ENCODE measurements at places on chromosomes 4 and X.

DNA sequence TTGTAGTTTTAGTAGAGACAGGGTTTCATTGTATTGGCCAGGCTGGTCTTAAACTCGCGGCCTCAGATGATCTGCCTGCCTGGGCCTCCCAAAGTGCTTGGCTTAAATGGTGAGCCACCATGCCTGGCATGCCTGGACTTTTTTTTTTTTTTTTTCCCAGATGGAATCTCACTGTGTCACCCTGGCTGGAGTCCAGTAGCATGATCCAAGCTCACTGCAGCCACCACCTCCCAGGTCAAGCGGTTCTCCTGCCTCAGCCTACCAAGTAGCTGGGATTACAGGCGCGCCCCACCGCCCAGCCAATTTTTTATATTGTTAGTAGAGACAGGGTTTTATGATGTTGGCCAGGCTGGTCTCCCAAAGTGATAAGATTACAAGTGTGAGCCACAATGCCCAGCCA, 8.4 kb downstream of the UBE2K start:
- DNase-seq: no peak

GRCh38 chrX:44062840-44063239, 89.7 kb upstream of the NDP start:
- peak; percentile 2 for DNase-seq

- DNase-seq: peak; percentile 68
These were observed 89.8 kb upstream of the TNIP3 start for GRCh38 chr4:121253961-121254360.

- no peak for DNase-seq
These were observed 46.4 kb upstream of the SPRY1 start for GRCh38 chr4:123350191-123350544.

DNA sequence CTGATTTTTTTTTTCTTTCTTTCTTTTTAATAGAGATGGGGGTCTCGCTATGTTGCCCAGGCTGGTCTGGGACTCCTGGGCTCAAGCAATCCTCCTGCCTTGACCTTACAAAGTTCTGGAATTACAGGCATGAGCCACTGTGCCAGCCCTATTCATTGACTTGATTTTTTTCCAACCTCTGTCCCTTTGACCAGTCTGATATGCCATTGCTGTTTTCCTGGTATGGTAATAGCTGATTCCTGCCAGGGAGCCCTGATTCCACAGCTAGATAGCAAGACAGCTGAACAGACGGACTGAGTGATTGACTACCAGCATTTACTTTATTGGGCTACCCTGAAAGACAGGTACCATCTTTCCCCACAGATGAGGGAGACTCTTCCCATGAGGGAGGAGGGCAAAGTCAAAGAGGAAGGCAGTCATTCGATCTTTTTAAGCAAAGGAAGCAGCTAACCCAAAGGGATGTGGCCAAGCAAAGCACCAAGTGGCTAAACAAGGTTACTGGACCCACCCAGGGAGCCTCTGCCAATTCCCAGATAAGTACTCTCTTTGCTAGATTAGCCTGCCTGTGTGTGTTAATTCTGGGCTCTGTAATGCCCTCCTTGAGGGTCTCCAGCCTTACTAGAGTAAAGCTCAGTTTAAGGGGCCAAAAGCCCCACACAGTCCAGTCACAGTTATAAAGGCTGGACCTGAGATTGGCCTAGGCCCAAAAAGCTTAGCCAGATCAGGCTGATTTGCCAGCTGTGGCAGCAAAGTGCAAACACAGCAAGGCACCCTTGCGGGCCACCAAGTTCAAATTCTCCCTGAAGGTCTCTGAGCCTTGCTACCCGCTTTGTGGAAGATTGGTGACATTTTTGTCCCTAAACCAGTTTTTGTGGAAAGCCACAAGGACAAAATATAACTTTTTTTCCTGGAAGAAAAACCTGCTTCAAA, 192.4 kb upstream of the GPC4 start:
- no peak for DNase-seq

GRCh38 chrX:51975811-51976210, 82.4 kb downstream of the MAGED1 start:
- no peak for DNase-seq

- no peak for DNase-seq
These were observed 283.1 kb downstream of the HNRNPD start for GRCh38 chr4:82090717-82091116.

DNA sequence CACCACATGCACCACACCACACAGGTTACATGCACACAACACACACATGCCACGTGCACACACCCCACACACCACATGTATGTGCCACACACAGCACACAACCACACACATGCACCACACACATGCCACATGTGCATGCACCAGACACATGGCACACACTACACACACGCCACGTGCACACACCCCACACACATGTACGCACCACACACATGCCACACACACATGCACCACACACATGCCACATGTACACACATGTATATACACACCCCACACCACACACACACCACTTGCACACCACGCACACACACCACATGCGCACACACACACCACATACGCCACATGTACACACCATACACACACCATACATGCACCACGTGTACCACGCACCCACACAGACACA, 19.6 kb upstream of the MSANTD1 start:
- DNase-seq: no peak

- DNase-seq: no peak
These were observed 41.7 kb downstream of the VSIG4 start for GRCh38 chrX:65997978-65998717.

DNA sequence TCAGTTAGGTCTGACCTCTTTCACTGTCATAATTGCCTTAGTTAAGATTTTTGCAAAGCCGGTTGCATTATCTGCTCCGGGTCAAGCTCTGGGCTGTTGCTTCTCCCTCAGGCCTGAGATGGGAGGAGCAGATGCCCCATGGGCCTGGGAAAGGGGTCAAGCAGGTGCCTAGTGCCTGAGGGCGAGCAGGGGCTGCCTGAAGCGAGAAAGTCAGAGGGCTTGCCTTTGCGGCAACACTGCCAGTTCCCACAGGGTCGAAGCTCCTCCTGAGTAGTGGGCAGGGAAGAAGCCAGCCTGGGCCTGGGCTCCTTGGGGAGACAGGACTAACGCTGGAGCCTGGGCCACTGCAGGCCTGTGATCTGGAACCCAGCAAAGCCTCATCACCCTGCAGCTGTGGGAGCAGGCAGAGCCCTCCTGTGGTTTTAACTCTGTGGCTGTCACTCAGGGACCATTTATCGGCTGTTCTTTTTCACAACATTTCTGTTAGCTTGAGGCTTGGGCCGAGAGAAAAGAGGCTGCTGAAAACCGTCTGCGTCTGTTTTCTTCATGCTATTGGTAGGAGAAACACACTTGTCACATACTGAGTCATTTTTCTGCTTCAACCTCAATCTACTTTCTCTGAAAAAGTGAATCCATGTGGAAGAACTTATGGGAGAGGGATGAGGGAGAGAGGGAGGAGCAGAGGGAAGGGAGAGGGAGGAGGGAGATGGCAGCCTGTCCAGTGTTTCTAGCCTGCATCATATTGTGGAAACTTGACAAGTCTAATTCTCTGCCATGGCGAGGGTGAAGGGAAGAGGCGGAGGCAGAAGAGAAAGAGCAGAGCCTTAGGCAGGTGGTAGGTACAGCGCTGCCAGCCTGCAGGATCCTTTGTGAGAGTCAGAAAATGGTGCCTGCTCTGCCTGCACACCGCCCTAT, 68.4 kb downstream of the RHOH start:
- DNase-seq: peak; percentile 74

DNA sequence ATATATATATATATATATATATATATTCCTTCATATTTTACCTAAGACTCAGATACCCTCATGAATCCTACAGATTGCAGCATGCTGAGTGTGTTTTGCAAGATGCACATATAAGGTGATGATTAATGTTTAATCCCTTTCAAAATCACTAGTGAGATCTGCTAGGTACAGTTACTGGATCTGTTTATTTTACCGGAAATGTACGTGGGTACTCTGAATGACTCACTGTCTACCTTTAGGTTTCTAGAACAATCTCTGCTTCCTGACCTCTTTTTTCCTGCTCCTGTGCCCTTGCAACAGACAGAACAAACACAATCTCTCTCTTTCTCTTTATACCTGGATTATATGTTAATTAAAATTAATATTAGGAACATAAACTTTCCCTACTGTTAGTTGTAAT, 379.6 kb downstream of the FAM133A start:
- peak; percentile 0 for DNase-seq

DNA sequence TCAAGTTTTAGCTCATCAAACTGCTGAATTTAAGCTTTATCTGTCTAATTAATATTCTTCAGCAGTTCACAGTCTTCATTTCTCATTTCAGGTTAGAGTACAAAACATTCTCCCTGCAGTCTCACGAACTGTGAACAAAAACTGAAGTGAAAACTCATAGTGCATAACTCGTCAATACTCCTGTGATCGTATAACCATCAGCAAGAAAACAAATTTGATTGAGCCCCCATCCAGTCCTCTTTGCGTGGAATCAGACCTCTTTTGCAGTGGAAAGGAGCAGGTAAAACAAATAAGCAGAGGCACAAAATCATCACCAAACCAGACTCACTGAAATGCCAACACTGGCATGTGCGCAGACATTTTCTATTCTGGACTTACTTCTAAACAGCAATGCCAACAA, 12.7 kb downstream of the ADAM29 start:
- no peak for DNase-seq

DNA sequence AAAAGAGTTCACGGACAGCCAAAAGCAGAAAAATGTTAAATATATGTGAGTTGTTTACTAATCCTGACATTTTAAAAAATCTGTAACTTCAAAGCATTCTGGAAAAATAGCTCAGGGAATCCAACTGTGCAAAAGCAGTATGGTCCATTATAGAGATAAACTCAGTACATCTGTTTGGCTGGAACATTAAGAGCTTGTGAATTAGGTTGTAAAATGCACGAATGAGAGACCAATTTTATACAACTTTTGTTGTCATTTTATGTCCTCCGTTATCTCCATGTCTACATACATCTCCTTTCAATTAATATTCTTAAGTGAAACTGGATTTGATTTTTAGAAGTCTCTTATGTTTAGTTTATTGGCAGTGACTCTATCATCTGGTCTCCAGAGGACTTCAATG, 367.0 kb upstream of the ATOH1 start:
- no peak for DNase-seq

GRCh38 chrX:118666521-118666920, 60.9 kb upstream of the IL13RA1 start:
- no peak for DNase-seq

DNA sequence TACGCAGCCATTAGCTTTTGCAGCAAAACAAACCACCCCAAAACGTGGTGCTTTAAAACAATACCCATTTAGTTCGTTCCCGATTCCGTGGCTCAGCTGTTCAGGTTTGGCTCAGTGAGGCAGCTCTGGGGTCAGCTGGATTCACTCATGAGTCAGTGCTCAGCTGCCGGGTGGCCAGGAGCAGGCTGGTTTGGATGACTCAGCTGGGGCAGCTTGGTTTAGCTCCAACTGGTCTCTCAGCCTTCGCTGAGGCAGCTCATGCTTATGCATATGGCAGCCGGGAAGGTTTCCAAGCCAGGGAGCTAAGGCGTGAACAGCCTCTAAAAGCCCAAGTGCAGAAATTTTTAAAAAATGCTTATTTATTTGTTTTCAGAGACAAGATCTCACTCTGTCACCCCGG, 13.3 kb upstream of the CD99 start:
- DNase-seq: no peak

DNA sequence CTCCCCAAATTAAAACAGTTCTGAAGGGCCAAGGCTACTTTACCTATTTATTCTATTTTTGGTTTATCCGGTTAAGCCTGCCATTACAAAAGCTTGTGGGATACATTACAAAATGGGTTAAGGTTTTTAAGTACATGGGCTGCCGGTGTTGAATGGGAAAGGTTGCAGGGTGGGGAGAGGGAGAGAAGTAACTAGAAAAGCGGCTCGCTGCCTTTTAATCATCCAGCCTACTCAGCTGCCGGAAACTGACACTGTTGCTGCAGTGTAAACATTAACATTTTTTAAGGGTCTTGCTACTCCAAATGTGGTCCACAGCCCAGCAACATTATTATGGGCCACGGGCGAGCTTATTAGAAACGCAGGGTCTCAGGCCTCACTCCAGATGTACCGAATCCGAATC, 1.5 kb upstream of the IL1RAPL1 start:
- DNase-seq: no peak

- peak; percentile 25 for DNase-seq
These were observed 35.8 kb upstream of the TNIP3 start for GRCh38 chr4:121199742-121200561.

DNA sequence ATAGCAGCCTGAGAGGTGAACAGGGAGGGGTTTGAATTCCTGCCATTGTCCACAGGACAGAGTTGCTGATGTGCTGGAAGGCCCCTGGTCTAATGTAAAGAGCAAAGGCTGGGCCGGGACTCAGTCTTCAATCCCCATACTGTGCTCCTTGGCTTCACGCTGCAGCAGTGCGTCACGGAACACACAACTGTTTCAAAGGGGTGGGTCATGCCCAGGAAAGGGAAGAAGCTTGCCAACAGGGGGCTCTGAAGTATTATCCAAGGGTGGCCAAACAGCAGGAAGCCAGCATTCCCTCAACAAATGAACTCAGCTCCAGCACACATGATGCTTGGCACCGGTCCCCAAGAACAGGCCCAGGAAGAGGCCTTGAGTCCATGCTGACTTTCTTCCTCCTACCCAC, 122.5 kb downstream of the NFKB1 start:
- DNase-seq: no peak

GRCh38 chr4:112213091-112213490, 18.5 kb upstream of the AP1AR start:
- no peak for DNase-seq

DNA sequence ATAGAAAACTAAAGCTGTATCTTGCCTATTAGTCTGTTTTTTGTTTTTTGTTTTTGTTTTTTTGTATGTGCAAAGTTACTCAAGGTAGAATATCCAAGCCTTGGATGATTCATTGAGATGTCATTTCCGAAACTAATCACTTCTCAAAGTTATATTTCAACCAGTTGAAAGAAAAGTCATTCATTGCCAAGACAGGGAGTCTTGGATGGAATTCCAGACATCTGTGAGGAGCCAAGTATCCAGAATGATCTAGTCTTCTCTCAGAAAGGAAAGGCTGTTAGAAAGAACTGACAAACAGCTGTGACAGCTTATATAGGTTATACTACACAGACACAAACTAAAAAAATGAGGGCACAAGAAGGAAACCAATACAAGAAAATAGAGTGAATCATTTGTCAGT, 141.1 kb upstream of the NDST3 start:
- no peak for DNase-seq

GRCh38 chr4:70099206-70099605, 49.0 kb downstream of the HTN1 start:
- no peak for DNase-seq

DNA sequence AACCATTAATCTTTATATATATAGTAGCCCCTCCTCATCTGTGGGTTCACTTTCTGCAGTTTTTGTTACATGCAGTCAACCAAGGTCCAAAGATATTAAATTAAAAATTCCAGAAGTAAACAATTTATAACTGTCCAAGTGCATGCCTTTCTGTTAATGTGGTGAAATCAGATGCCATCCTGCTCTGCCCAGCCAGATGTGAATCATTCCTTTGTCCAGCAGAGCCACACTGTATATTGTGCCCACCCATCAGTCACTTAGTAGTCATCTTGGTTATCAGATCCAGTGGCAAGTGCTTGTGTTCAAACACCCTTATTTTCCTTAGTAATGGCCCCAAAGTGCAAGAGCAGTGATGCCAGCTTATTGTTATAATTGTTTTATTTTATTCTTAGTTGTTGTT, 17.2 kb upstream of the PRDM5 start:
- no peak for DNase-seq

All from CD4-positive, alpha-beta T cell treated with Interferon alpha-2 for 1 hour (primary cell).